ENCODE measurements at places on chromosomes 13 and 19.

- DNase-seq: no peak
- no peaks in the 10 kb centered on the region for H3K4me1 ChIP-seq
- H3K27ac ChIP-seq: no peak overlapping the region
- no peak overlapping the region for H3K4me3 ChIP-seq
- H3K36me3 ChIP-seq: peaks cover 36% of the 10 kb centered on the region
These were observed 34.6 kb downstream of the PDCD5 start for GRCh38 chr19:32615569-32615968.

GRCh38 chr13:71576571-71576970 lies 290.4 kb downstream of the DACH1 start:
- DNase-seq: no peak
- no peak overlapping the region for H3K27ac ChIP-seq
- no peak overlapping the region for H3K4me3 ChIP-seq

- H3K4me3 ChIP-seq: no peak overlapping the region
- no peaks in the 10 kb centered on the region for H3K36me3 ChIP-seq
- H3K27me3 ChIP-seq: peaks cover 7% of the 10 kb centered on the region
- no peak overlapping the region for H3K27ac ChIP-seq
These were observed 75.2 kb upstream of the UBL3 start for GRCh38 chr13:29925457-29926097.

DNA sequence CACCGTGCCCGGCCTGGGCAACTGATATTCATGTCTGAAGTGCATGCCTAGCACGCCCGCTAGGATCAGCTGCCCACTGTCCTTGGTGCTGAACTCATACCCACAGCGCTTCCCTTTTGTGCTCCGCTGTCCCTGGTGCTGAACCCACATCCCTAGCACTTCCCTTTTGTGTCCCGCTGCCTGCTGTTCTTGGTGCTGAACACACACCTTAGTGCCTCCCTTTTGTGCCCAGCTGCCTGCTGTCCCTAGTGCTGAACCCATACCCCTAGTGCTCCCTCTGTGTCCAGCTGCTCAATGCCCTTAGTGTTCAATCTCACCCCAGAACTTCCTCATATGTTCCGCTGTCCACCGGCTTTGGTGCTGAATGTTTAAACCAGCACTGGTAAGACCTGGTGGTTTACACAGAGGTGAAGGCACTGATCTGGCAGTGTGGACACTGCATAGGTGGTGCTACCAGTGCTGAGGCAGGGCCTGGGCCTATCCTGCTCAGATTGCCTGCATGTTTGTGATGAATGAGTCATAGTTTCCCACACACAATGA lies 26.3 kb upstream of the SIGLEC11 start:
- H3K27me3 ChIP-seq: no peaks in the 10 kb centered on the region
- H3K27ac ChIP-seq: peak overlapping the region; percentile 4

GRCh38 chr19:45805719-45806118 lies 9.4 kb downstream of the RSPH6A start:
- H3K4me3 ChIP-seq: no peak overlapping the region
- H3K4me1 ChIP-seq: peaks cover 9% of the 10 kb centered on the region
- no peak overlapping the region for H3K27ac ChIP-seq
